ENCODE measurements at places on chromosomes 7 and 10.

DNA sequence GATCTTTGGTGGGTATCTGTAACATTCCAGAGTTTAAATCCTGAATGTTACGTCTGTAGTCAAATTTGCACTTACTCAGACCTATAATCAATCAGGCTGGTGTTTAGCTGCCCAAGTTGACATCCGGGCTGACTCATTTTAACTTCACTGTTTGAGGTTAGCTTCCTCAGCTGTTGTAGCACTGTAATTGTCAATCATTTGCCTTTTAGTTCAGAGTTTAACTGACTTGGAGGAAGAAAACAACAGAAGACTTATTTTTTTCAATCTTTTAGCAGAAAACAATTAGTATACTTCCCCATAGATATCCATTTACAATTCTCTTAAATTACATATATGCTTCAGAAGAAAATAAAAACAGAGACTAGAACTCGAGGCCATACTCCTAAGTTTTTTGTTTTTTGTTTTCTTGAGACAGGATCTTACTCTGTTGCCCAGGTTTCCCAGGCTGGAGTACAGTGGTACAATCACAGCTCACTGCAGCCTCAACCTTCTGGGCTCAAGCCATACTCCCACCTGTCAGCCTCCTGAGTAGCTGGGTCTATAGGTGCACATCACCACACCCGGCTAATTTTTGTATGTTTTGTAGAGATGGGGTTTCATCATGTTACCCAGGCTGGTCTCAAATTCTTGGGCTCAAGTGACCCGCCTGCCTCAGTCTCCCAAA lies 38.5 kb upstream of the LRRC17 start:
- DNase-seq, result peak; percentile 51

- DNase-seq, result no peak
These were observed 99.8 kb downstream of the KCNMA1 start for GRCh38 chr10:77537720-77538373.

GRCh38 chr10:30598105-30598776 lies 31.3 kb downstream of the LYZL2 start:
- no peak for DNase-seq

- no peak for DNase-seq
These were observed 37.9 kb upstream of the AFAP1L2 start for GRCh38 chr10:114442091-114442630.

- DNase-seq, result no peak
These were observed 1.7 kb downstream of the ARL5B start for GRCh38 chr10:18660816-18661431.

GRCh38 chr10:17209302-17209701 lies 7.8 kb upstream of the TRDMT1 start:
- DNase-seq, result no peak

DNA sequence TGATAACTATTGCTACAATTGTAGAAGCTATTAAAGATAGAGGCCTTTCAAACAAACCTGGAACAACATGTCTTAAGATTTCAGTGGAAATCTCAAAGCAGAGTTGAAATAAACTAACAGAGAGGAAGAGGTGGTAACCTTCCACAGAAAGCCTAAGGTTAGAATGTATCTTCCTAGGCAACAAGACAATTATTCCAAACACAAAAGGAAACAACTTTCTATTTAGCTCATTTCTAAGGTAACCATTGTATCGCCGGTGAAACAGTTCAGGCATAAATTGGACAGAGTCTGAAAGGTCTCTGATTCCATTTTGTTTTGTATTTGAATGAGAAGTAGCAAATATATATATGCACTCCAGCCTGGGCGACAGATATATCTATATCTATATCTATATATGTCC lies 30.7 kb upstream of the HYCC1 start:
- DNase-seq, result no peak

DNA sequence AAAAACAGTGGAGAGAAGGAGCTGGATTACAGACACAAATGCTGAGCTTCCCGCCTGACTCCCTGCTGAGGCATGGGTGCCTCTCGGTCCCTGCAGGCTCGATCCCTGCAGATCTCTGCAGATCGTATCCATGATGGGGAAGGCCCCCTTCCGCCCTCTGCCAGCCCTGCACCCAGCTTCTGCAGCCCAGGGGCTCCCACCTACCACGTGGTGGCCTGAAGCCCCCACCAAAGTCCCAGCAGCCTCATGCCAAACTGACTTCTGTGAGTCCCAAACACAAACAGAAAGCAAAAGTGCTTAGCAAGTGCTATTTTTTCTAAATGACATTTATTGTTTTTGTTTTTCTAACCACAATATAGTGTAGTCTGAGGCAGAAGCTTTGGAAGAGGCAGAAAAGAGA lies 127.1 kb upstream of the CHST15 start:
- DNase-seq, result no peak

All from GM06990 (cell line).